ENCODE measurements at places on chromosomes 7 and 10.

- no peak for DNase-seq
Observed at GRCh38 chr10:63711867-63712716, 190.9 kb downstream of the REEP3 start.

DNA sequence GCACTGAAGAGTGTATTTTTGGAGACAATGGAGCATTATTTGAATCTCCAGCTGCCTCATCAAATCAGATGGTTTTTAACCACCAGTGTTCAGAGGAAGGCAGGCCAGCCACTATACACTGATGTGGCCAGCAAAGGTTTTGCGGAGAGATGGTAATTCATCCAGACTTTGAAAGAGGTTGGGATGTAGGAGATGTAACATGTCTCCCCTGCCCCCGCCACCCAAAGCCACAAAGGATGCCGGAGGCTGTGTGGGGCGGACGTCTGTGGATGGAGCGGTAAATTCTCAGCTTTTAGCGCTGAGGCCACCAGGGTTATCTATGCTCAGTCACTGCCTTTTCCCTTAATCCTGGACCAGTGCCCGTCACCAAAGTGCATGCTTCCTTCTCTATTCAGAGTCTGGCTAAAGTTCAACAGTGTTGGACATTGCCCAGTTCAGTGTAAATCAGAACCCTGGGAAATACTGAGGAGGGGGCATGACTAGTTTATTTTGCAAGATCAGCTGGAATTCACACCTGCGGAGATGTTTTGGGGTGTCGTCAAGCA is 3.7 kb upstream of the TRIP6 start:
- no peak for DNase-seq

GRCh38 chr7:157409149-157409752 is 72.4 kb downstream of the DNAJB6 start:
- no peak for DNase-seq

GRCh38 chr7:124713086-124713485 is 52.5 kb downstream of the GPR37 start:
- no peak for DNase-seq

- no peak for DNase-seq
Observed at GRCh38 chr7:29248713-29249382, 54.3 kb downstream of the CHN2 start.

- no peak for DNase-seq
Observed at GRCh38 chr7:37942934-37943610, 22.6 kb downstream of the EPDR1 start.

GRCh38 chr7:136293272-136293671 is 316.1 kb upstream of the MTPN start:
- no peak for DNase-seq

- DNase-seq = no peak
Observed at GRCh38 chr10:91590904-91591796, 41.7 kb downstream of the PPP1R3C start.

DNA sequence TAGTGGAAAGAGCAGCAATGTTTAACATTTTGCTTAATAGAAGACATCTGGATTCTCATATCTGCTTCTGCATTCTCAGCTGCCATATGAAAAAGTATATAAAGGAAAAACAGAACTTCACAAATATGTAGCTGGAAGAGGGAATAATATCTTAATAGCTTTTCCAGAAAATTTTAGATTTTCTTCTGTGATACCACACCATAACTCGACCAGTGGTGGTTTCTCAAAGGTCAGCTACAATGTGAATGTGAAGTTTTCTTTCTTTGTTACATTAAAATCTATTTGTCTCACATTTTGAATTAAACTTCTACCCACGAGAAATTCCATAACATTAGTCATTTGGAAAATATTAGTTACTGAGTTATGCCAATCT is 339.8 kb downstream of the PARD3 start:
- no peak for DNase-seq

DNA sequence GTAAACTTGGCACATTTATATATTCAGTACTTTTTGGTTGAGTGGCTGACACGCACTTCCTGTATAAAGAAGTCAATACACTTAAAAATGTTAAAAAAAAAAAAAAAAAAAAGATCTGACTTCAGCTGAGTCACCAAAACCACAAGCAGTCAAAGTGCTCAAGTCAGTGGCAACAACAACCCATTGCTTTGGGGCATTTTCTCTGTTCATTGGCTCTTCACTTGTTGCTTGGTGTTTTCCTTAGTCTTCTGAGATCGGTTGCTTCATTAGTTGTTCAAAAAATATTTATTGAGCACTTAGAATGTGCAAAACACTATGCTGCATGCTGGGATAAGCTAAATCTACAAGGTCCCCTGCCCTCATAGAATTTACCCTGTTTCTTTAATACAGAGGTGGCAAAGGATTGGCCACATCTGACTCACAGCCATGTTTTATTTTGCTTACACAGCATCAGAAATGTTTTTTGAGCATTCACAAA is 63.7 kb downstream of the ZNRF2 start:
- peak; percentile 35 for DNase-seq

GRCh38 chr10:91054325-91054724 is 133.4 kb upstream of the ANKRD1 start:
- no peak for DNase-seq

- no peak for DNase-seq
Observed at GRCh38 chr10:123327450-123327849, 173.2 kb downstream of the BUB3 start.

GRCh38 chr7:6078548-6078947 is 47.4 kb downstream of the ANKRD61 start:
- DNase-seq = no peak

DNA sequence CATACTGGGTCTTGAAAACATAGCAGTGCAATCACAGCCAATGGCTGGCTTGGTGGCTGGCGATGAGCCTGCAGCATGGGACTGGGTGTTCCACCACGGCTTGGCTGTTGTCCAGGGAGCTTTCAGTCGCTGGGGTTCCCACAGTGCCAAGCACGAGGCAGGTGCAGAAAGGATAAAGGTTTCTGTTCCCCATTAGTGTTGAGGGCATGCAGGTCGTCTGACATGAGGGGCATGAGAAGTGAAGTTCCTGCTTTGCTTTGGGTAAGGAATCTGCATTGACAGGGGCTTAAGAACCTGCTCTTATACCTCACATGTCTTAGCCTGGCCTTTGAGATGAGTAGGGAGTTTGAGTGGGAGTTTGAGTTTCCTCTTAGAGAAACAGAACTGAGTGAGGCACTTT is 9.0 kb upstream of the CFTR start:
- DNase-seq = no peak

GRCh38 chr7:108581655-108582491 is 12.2 kb downstream of the DNAJB9 start:
- DNase-seq = no peak

DNA sequence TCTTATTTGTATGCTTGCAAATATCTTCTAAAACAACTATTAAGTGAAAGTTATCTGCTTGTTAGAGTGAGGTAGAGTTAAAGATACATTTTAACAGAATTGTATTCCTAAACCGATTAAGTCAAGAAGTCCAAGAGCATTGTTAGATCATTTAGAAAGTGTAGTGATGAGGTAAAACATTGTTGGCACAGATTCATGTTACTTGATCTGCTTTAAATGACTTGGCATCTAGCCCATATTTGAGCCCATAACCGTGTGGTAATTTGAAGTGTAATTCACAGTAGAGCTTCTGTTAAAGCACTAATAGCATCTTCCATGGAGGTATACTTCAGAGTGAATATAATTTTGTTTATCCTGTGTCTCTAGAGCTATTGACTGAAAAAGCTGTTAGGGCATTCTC is 62.1 kb downstream of the PTEN start:
- DNase-seq = no peak

- no peak for DNase-seq
Observed at GRCh38 chr7:46256870-46257661, 336.0 kb upstream of the IGFBP3 start.

GRCh38 chr7:40786909-40787308 is 652.1 kb downstream of the SUGCT start:
- DNase-seq = no peak

GRCh38 chr10:5812283-5813090 is 747 bp downstream of the GDI2 start:
- no peak for DNase-seq

DNA sequence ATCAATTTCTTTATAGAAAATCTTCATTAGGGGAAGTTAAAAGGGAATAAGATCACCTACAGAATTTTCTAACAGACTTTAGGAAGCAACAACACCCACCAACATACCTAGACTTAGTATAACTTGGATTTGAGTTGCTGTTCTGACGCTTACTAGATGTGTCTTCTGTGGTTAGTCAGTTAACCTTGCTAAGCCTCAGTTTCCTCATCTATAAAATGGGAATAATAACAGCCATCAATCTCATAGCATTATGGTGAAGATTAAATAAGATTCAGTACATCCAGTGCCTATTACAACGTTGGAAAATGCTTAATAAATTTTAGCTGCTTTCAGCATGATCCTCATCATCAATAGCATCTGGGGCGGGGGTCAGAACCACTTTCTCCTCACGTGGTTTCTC is 106.2 kb downstream of the SORBS1 start:
- DNase-seq = no peak

DNA sequence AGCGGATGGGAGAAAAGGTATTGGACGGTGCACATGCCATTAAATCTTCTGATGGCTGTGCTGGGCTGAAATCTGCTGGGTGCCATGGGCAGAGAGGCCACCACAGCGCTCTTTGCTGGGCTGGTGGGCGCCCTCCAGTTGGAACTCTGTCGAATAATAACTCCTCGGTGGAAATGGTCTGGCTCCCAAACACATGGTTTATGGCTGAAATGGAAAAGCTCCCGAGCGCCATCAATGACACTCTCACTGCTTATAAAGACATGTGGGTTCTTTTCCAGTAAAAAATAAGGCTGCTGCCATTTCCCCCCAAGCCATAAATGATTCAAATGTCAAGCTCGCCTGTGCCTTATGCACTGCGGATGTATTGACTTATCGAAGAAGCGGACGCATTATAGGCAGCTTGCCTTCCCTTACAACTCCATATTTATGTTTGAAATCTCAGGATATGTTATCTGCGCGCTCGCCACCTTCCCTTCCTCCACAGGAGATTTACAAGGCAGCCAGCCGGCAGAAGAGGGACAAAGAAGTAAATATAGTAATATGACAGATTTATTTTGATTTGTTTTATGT is 239.0 kb upstream of the MKI67 start:
- DNase-seq = no peak

All from activated CD8-positive, alpha-beta memory T cell treated with anti-CD3 and anti-CD28 coated beads, Interleukin-2, amount 50 U/mL, for 4 hours (primary cell).